NCI-H510A treated with DMSO at 0.1 percent for 48 hours (cell line): ENCODE measurements at places on chromosomes 4 and X.

- no peak for DNase-seq
Observed at GRCh38 chr4:47468706-47469365, 5.3 kb upstream of the COMMD8 start.

DNA sequence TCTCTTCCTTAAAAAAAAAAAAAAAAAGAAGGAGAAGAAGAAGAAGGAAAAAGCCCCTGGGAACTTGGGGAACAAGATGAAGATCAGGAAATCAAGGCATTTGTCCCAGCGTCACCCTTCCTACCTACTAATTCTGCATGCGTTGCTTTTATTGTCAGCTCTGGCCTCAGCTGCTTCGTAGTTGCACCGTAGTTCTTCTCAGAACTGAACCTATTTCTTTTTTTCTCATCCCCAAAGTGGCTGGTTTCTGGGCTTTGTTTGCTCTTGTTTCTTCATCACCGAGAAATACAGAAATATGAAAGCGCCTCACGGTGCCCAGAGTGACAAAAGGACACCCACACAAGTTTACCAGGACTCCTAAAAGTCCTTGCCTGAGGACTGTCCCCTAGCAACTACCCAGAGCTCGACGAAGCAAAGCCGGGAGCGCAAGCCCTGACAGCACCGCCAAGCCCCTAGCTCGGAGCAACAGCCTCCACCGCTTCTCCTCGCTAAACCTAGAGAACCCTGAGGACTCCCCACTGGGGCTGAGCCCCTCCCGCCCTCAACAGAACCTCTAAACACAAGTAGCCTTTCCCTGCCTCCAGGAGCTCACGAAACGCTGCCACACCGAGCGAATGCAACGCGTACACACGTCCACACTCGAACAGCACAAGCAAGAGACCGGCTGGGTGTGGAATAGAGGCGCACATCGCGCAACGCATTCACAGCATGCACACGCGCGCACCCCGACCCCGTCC lies 710 bp downstream of the PRKG2 start:
- DNase-seq, result peak; percentile 0

DNA sequence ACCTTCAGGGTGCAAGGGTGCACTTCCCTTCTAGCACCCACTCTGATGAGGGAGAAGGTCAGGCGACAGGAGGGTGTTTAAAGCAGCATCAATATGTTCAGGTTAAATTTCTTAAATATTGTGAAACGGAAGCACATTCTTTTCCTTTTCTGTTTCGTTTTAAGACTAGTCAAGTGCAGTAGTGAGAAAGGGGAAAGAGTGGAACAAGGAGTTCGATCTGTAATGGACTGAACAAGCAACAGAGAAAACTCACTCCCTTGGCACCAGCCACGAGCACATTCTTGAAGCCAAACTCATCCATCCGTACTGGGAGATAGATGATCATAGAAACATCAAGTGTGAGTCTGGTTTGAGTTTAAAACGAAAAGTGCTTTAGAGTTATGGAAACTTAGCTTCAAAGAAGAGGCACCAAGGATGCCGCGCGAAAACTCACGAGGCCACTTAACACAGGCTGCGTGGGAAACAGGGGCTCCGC lies 815 bp downstream of the FAM53A start:
- DNase-seq, result peak; percentile 19

DNA sequence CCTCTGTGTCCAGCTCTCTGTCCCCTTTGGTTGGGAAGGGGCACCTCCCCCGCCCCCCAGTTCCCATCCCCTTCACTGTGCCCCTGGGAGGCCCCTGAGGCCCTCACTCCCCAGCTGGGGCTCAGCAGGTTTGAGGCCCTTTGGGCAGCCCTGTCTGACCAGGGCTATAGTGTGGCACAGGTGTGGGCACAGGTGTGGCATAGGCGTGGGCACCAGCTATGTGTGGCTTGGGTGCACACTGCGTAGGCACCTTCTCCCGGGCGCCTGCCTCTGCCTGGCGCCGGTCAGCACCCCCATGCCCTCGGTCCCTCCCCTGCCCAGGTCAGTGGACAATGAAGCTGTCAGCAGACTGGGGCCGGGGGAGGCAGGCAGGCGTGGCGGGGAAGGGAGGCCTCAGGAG lies 7.5 kb upstream of the FGFR3 start:
- no peak for DNase-seq

- no peak for DNase-seq
Observed at GRCh38 chr4:137677863-137678262, 145.6 kb upstream of the PCDH18 start.

GRCh38 chrX:154401918-154402621 lies 3.9 kb downstream of the RPL10 start:
- no peak for DNase-seq

DNA sequence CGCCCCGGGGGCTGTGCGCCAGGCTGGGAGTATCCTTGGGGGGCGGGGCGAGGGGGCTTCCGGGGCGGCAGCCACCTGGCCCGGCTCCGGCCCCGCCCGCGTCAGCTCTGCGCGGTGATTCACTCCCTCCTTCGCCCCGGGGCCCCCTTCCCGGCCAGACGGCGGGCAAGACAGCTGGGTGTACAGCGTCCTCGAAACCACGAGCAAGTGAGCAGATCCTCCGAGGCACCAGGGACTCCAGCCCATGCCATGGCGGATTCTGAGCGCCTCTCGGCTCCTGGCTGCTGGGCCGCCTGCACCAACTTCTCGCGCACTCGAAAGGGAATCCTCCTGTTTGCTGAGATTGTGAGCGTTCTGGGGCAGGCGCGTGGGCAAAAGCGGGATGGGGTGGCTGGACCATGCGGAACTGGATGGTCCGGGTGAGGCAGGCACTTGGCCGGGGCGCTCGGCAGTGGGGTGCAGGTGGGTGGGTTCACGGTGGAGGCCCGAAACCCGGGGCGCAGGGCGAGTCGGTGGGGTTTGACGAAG lies at the start of gene PLP2:
TSS of gene PLP2 (plus strand) at position 147 of the 528 bp plus-strand sequence. CDS start at position 250, 103 bp downstream.
- DNase-seq, result peak; percentile 51

DNA sequence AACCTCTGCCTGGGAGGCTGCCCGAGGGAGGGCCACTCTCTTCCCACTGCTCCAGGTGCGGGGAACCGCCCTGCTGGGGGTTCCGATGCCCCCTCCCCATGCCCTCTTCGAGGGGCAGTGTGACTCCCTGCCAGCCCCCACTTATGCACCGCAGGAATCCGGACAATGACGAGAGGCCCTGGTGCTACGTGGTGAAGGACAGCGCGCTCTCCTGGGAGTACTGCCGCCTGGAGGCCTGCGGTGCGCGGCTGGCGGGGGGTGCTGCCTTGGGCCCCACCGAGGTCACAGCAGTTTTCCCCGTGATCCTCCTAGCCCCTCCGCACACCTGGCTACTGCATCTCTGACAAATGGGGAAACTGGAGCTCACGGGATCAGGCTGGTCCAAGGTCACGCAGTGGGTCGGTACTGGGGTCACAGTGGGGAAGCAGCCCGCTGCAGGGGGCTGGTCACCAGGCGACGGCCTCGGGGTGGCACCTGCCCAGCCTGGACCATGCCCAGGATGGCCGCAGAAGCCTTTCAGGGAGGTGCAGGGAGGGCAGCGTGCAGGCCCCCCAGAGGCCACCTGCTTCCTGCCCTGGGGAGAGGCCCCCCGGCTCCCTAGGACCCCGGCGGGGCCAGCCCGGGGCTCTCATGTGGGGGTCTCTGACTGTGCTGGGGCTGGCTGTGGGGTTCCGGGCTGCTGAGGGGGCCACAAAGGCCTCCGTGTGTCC lies 3.5 kb downstream of the HGFAC start:
- no peak for DNase-seq

DNA sequence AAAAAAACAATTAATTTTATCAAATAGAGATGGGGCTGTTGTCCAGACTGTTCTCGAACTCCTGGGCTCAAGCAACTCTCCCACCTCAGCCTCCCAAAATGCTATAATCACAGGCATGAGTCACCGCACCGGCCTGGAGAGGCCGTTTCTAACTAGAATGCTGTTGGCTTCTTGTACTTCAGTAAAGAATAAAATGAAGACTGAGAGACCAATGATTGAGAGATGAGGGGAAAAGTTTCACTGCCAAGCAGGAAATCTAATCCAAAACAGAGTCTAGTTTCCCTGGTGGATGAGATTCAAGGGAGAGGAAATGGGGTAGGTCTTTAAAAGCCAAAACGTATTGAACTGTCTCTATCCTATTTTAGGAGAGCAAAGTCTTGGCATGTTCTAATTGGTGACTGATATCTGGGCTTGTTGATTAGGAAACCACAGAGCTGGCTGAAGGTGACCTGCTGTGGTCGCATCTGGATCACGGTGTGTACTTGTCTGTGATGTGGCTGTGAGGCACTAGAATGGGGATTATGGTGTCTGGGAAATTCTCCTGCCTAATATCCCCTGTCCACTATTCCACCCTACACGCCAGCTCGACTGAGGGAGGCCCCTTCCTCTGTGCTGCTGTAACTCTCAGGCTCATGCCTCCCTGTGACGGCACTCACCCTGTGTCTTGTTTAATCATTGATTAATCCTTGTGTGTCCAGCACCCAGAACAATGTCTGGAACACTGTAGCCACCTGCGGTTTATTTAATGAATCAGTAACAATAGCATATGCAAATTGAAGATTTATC lies 15.0 kb upstream of the TRIM2 start:
- DNase-seq, result no peak

DNA sequence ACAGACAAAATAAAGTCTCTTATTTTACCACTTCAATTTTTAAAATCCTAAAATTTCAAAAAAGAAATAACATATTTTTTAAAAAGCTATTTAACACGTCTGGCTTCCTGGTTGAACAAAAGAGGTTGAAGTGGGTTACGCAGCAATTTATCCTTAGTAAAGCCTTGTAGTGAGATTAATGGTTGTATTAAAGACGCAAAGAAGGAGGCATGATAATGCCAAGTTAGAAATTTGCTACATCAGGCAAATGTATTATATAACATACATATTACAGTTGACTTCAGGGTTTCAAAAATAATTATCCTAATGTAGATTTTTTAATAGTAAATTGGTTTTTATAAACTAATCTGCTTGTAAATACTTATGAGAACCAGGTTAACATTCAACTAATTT lies 35.3 kb downstream of the ANKRD17 start:
- peak; percentile 98 for DNase-seq

DNA sequence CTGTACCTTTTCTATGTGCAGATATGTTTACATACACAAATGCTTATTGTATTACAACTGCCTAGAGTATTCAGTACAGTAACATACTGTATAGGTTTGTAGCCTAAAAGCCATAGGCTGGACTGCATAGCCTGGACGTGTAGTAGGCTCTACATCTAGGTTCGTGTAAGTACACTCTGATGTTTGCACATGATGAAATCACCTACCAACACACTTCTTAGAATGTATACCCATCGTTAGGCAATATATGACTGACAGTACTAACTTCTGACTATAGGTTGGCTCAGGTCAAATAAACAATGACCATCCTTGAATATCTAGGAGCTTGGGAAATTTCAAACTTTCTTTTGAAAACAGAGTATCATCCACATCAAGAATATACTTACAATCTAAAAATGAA lies 139.0 kb downstream of the CORIN start:
- no peak for DNase-seq

GRCh38 chrX:136189222-136189621 lies 41.9 kb downstream of the FHL1 start:
- DNase-seq, result no peak

DNA sequence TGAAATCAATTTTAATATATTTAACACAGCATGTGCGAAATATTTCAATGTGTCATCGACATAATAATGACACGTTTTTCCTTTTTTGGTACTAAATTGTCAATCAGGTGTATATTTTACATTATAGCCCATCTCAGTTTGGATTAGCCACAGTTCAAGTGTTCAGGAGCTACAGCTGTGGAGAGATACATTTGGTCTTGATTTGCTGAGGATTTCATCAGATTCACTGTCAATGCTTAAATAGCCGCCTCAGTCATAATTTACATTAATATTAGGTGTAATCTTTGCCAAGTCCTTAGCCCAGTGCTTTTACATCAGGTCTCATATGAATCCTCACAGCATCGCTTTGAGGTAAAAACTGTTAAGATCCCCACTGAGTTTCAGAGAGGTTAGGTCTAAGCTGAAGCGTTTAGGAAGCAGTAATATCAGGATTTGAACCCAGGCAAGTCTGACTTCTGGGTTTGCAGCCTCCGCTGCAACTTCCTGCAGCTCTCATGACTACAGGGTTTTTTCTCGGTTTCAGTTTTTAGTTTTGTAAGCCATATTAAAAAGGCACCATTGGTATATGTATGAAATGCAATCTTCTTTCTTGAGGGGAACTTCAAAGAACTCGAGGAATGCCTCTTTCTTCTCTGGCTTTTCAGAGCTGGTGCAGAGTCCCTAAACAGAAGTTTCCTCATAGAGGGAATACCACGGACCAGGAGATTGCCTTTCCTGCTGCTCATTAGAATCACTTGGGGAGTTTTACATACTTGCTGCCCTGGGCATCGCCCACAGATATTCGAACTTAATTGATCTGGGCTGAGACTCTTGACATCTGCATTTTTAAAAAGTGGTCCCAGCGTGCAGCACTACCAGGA lies 6.4 kb downstream of the MTM1 start:
- no peak for DNase-seq

GRCh38 chr4:20354120-20354519 lies 102.4 kb downstream of the SLIT2 start:
- DNase-seq, result peak; percentile 13

- no peak for DNase-seq
Observed at GRCh38 chr4:123244137-123244536, 152.5 kb upstream of the SPRY1 start.

- DNase-seq, result no peak
Observed at GRCh38 chr4:26055855-26056254, 141.8 kb downstream of the SMIM20 start.

- DNase-seq, result no peak
Observed at GRCh38 chr4:6027392-6027791, 9.2 kb upstream of the C4orf50 start.

- no peak for DNase-seq
Observed at GRCh38 chr4:157882901-157883300, 289.9 kb downstream of the GASK1B start.

- DNase-seq, result peak; percentile 73
Observed at GRCh38 chr4:151117371-151117962, 18.0 kb downstream of the RPS3A start.

- DNase-seq, result no peak
Observed at GRCh38 chr4:3253808-3254207, 4.8 kb downstream of the MSANTD1 start.

- DNase-seq, result no peak
Observed at GRCh38 chrX:96182366-96182765, 502.3 kb upstream of the DIAPH2 start.

- no peak for DNase-seq
Observed at GRCh38 chr4:86461849-86462248, 102.0 kb upstream of the MAPK10 start.

DNA sequence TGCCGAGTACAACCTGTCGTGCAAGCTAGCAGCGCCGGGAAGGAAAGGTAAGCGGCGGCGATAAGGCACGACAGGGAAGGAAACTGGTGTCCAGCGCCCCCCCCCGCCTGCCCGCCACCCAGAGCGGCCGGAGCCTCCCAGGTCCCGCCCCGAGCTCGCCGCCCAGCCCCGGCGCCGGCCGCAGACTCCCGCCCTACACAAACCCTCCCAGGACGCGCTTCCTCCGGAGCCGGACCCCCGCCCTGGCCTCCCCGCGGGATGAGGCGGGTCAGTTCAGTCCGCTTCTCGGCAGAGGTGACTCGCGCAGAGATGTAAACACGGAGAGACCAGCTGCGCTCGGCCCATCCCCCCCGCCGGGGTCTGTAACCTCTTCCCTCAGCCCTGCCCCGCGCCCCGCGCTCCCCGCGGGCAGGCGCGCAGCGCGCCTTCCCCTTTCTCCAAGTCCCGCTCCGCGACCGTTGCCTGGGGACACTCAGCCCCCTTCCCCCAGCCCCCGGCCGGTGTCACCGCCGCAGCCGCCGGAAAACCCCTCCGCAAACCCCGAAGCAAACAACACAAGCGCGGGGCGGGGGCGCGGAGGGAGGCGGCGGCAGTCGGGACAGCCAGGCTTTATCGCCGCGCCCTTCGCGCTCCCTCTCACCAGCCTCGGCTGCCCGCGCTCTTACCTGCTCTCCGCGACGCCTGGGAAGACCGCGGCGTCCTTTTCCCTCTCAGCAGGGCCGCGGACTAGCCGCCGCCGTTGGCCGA lies 543 bp downstream of the ELF2 start:
- peak; percentile 64 for DNase-seq
